Thymus (tissue), 14 donors: ENCODE measurements at places on chromosomes 2 and 18. TPM values are rescaled to one million over a fixed set of nuclear protein-coding genes. Genes with fewer than 3 reads are reported as not detected.
A peak's percentile ranks its signal among the peaks of the same experiment; 100 is the strongest.

- H3K27me3 ChIP-seq: no peaks in the 10 kb centered on the region
- DNase-seq: no peak
- H3K36me3 ChIP-seq: no peaks in the 10 kb centered on the region
- no peak overlapping the region for H3K27ac ChIP-seq
These were observed 238.5 kb upstream of the FBXO11 start for GRCh38 chr2:48144777-48145176.

- H3K4me3 ChIP-seq: no peak overlapping the region
- no peaks in the 10 kb centered on the region for H3K36me3 ChIP-seq
- H3K27ac ChIP-seq: peak overlapping the region; percentile 40
- no peak for DNase-seq
- H3K27me3 ChIP-seq: no peaks in the 10 kb centered on the region
These were observed 45.4 kb upstream of the PAPOLG start for GRCh38 chr2:60710707-60711106.

- peaks cover 96% of the 10 kb centered on the region for H3K27me3 ChIP-seq
- H3K4me1 ChIP-seq: peaks cover 24% of the 10 kb centered on the region
- no peak for DNase-seq
- H3K27ac ChIP-seq: no peak overlapping the region
- H3K36me3 ChIP-seq: no peaks in the 10 kb centered on the region
These were observed 2.9 kb upstream of the DLX2 start for GRCh38 chr2:172105471-172106107.

GRCh38 chr2:125296742-125297141 is 1271.7 kb downstream of the CNTNAP5 start:
- no peak overlapping the region for H3K4me3 ChIP-seq
- no peaks in the 10 kb centered on the region for H3K27me3 ChIP-seq
- H3K27ac ChIP-seq: no peak overlapping the region
- H3K4me1 ChIP-seq: no peaks in the 10 kb centered on the region
- DNase-seq: no peak

DNA sequence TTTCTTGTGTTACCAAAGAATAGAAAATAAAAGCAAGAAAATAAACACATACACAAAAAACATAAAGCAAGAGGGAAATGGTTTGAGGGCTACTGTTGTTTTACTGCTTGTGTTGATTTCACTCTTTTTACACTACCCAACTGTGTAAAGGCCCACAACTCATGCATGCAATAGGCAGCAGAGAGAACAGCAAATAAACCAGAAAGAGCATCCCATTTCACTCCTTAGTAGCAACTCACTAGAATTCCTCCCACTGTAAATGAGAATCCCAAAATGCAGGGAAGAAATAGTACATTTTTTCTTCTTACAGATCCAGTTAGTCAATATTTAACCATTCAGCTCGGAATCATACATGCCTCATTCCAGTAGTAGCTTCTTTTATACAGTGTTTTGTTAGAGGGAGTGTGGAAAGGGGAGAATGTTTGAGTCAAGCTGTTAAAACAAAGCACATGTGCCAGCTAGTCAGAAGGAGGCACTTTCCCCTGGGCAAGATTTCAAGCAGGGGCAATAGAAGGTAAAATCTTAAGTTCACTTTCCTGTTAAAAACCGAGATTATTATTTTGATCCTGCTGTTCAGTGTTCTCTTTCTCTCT is 147.2 kb upstream of the FAM98A start:
- no peak overlapping the region for H3K4me3 ChIP-seq
- H3K27me3 ChIP-seq: no peaks in the 10 kb centered on the region

GRCh38 chr2:211822686-211823335 is 715.8 kb downstream of the ERBB4 start:
- no peak overlapping the region for H3K27ac ChIP-seq
- no peak overlapping the region for H3K4me3 ChIP-seq
- no peaks in the 10 kb centered on the region for H3K27me3 ChIP-seq
- H3K36me3 ChIP-seq: no peaks in the 10 kb centered on the region
- no peak for DNase-seq

DNA sequence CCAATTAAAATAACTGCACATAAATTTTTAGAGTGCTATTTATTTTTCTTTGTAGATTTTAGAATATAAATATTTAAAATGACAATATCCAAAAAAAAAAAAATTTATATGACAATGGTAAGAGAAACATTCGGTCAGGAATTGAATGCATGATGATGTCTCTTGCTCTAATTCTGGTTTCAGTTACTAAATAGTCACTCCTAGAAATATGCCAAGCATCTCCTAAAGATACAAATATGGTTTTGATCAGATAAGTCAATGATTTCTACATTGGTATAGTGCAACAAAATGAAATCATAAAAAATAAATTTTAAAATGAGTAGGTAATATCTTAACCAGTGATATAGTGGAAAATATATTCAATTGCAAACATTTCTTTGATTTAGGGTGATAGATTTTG is 95.9 kb upstream of the ACKR3 start:
- H3K36me3 ChIP-seq: no peaks in the 10 kb centered on the region
- no peak for DNase-seq
- H3K27ac ChIP-seq: no peak overlapping the region
- no peak overlapping the region for H3K4me3 ChIP-seq
- H3K27me3 ChIP-seq: no peaks in the 10 kb centered on the region
- no peaks in the 10 kb centered on the region for H3K4me1 ChIP-seq

GRCh38 chr18:6879508-6880195 is 150.1 kb downstream of the ARHGAP28 start:
- no peak for DNase-seq
- H3K27ac ChIP-seq: no peak overlapping the region
- no peaks in the 10 kb centered on the region for H3K4me1 ChIP-seq
- H3K27me3 ChIP-seq: no peaks in the 10 kb centered on the region

DNA sequence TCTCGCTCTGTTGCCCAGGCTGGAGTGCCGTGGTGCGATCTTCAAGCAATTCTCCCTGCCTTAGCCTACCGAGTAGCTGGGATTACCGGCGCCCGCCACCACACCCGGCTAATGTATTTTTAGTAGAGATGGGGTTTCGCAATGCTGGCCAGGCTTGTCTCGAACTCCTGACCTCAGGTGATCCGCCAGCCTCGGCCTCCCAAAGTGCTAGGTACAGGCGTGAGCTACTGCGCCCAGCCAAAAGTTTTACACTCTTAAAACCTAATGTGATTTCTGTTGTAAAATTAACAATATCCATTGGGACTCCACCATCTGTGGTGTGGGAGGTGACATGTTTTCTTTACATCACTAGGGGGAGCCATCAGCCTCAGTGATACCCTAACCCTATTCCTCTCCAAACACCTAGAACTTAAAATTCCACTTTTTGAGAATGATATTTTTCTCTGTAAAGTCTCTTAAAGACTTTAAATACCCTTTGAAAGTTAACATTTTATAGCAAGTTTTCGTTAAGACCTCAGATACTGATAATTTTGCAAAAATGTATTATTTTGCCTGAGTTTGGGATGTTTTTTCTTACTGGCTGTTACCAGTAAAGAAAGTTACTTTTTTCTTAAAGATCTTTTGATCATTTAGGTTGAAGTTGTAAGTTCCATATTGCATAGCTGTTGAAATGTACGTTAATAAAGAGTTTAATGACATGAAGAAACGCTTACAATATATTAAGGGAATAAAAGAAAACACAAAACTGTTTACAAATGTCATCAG is 11.6 kb upstream of the EIF2AK2 start:
- peak; percentile 17 for DNase-seq
- H3K4me3 ChIP-seq: no peak overlapping the region
- H3K27ac ChIP-seq: no peak overlapping the region
- no peaks in the 10 kb centered on the region for H3K27me3 ChIP-seq
- H3K4me1 ChIP-seq: no peaks in the 10 kb centered on the region
- no peaks in the 10 kb centered on the region for H3K36me3 ChIP-seq

The LOXHD1 gene
- 0.24 TPM for total RNA-seq

The MOGAT1 gene
- total RNA-seq: not detected

The POTEE gene
- total RNA-seq: 0.05 TPM

The ITPRIPL1 gene
- total RNA-seq: 7.7 TPM

The CCDC141 gene
- 5.8 TPM for total RNA-seq
